ENCODE measurements at places on chromosomes 6 and 20. TPM values are rescaled to one million over a fixed set of nuclear protein-coding genes. Genes with fewer than 3 reads are reported as not detected.

DNA sequence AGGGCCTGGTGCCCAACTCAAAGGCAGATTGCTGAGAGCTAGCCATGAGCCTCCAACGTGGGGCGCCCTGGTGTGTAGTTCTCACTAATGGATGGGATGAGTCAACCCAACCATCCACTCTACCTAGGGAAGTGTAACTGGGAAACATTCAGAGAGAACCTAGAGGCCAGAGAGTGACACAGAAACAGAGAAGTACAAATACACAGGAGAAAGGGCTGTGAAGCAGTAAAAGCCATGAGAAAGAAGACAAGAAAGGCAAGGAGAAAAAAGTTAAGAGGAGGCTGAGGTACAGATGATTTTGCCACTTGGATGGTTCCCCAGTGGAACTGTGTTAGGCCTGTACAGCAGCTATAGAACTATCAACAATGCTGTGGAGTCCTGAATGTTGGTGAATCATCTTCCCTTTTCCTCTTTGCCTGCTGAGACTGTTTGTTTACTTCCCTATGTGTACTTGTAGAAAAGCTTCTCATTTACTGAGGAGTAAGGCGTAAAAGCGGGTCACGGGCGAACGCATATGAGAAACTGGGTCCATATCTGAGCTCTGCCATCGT lies 39.0 kb downstream of the MAN1A1 start:
- no peak for DNase-seq
- H3K4me1 ChIP-seq: peaks cover 82% of the 10 kb centered on the region
- no peaks in the 10 kb centered on the region for H3K27me3 ChIP-seq
- H3K27ac ChIP-seq: peak overlapping the region; percentile 4
- no peak overlapping the region for H3K4me3 ChIP-seq
- peaks cover 65% of the 10 kb centered on the region for H3K36me3 ChIP-seq

DNA sequence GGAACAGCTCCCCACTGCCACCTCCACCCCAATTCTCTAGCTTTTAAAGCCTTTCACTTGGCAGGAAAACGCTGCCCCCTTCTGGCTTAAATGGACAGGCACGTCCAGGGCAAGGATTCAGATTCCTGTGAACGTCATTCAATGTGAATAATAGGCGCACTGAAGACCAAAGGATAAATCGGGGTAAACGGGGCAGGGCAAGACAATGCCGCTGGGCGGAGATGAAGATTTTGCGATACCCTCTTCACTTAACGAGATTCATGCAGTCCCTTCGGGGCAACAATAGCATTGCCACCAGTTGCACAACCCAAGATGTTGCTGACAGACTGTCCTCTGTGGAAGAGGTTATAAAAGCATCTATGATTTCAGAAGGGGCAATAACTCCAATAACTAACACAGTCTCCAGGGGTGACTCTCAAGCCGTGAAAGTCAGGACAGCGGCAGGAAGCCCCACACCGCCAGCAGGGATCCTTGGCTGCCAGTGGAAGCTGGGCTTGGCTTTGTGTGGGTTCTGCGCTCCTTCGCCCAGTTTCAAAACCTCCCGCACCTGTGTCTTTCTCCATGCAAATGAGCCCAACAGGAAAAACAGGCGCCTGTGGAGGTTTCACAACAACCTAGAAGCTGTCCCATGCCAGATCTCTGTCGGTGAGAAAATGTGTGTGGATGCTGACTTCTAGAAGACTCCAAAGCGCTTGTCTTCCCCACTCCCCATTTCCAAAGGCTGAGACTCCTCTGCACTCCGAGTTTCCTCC lies 291.8 kb downstream of the BMP7 start:
- no peak overlapping the region for H3K4me3 ChIP-seq
- peak; percentile 48 for DNase-seq
- no peak overlapping the region for H3K27ac ChIP-seq
- no peaks in the 10 kb centered on the region for H3K4me1 ChIP-seq
- H3K27me3 ChIP-seq: peaks cover 42% of the 10 kb centered on the region

DNA sequence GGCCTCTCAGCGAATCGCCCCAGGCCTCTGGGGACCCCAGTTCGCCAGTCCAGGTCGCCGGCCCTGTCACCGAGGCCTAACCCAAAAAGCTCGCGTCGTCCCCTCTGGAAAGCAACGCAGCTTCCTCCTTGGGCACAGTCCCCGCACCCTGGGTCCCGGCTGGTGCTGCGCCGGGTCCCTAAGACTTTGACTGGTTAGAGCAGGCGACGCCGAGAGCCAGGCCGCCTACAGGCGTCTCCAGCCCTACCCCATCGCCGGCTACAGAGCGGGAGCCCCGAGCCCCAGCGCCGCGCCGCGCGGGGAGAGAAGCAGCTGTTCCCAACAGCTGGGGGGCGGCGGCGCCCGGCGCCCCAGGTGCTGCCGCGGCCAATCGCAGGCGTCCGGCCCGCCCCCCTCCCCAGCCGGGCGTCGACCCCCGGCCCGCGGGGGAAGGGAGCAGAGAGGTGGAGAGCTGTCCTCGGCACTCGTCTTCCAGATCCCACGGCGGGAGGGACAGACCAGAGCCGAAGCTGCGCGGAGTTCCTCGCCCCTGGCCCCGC lies 540 bp upstream of the RBM24 start:
- DNase-seq: no peak
- H3K27me3 ChIP-seq: no peaks in the 10 kb centered on the region
- peaks cover 20% of the 10 kb centered on the region for H3K4me1 ChIP-seq
- H3K36me3 ChIP-seq: no peaks in the 10 kb centered on the region
- peak overlapping the region; percentile 94 for H3K4me3 ChIP-seq

DNA sequence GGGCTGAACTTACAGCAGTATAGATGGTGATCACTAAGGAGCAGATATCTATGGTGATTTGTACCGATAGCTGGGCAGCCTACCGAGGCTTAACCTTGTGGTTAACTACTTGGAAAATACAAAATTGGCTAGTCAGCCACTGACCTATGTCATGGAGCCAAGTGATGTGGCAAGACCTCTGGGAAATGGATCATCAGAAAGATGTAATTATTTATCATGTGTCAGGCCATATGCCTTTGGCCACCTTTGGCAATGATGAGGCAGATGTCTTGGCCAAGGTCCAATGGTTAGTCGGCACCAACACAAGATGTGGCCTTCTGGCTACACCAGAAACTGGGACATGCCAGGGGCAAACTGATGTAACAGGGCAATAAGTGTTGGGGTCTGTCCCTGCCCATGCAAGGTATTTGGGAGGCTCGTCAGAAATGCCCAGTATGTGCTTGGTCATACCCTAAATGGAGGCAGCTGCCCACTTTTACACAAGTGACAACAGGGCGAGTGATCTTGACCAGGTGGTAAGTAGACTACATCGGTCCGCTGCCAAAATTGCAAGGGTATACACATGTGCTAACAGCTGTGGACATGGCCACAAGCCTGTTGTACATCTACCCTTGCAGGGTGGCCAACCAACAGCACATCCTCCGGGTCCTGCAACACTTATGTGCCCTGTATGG lies 30.1 kb downstream of the HDDC2 start:
- H3K36me3 ChIP-seq: peaks cover 30% of the 10 kb centered on the region
- H3K27me3 ChIP-seq: no peaks in the 10 kb centered on the region
- no peaks in the 10 kb centered on the region for H3K4me1 ChIP-seq
- H3K27ac ChIP-seq: no peak overlapping the region

- H3K27ac ChIP-seq: no peak overlapping the region
- no peak overlapping the region for H3K4me3 ChIP-seq
- H3K27me3 ChIP-seq: no peaks in the 10 kb centered on the region
- H3K4me1 ChIP-seq: peaks cover 44% of the 10 kb centered on the region
- H3K36me3 ChIP-seq: peaks cover 67% of the 10 kb centered on the region
Measured at GRCh38 chr20:53576586-53577318, 16.9 kb downstream of the ZNF217 start.

DNA sequence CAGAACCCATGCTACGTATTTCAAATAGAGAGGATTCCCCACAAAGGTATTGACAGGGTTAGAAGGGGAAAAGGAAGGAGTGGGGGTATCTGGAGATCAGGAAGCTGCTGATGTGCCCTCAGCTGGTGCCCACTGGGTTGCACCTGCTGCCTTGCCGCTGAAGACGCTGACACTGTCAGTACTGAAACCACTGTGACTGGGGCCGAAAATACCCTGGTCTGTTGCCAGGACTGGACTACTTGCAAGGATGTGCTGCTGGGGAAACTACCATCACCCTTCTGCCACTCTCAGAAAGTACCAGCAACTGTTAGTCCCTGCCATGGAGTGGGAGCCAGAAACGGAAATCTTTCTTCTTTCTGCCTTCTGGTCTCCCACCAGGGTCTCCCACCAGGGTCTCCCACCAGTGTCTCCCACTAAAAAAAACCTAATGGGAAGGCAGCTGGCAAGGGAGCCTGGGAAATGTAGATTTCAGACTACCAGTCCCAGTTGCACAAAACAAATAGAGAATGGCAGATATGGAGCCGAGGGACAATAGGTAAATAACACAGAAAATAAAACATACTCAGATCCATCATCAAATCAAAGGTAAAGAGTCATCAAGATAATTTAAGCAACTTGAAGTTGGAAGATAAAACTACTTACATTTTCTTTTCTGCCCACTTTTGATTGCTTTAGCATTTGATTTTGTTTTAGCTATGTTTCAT lies 204.8 kb downstream of the TPBG start:
- H3K27me3 ChIP-seq: 0 out of 3 replicates have a peak, but pooled peaks cover 4% of the 10 kb centered on the region
- no peaks in the 10 kb centered on the region for H3K4me1 ChIP-seq
- H3K4me3 ChIP-seq: no peak overlapping the region
- DNase-seq: no peak

DNA sequence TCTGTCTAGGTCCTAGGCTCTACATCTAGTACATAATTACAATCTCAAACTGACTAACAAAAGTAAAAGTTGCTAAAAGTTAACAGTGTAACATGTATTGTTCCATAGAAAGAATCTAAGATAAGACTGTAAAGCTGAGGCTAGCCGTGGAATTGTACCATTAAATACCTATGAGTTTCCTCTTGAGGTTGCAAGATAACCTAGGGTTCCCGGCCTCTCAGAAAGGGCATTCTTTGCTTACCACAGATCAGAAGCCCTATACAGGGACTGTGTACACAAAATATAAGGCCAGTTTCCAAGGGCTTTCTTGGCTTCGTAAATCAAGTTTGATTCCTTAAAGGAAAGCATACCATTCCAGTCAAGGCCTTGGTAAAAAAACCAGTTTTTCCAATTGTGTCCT lies 11.5 kb upstream of the SLC52A3 start:
- H3K4me1 ChIP-seq: no peaks in the 10 kb centered on the region
- H3K4me3 ChIP-seq: no peak overlapping the region

DNA sequence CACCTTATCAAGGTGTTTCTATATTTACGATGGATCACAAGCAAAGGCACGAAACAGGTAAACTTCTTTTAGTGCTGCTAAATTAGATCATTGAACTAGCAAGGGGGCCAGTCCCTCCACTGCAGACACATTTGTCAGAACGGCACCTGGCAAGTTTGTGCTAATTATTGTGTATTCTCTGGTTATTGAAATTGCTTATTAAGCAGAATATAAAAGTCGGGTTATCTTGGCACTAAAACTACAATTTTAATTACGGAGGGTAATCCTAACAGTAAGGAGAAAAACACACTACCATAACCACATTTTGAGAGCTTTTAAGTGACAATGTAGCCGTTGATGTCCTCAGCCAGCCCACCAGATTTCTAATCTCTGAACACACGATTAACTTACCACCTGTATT lies 118.9 kb upstream of the BTN3A2 start:
- H3K4me3 ChIP-seq: no peak overlapping the region
- no peak for DNase-seq
- no peaks in the 10 kb centered on the region for H3K36me3 ChIP-seq
- H3K27ac ChIP-seq: no peak overlapping the region
- no peaks in the 10 kb centered on the region for H3K27me3 ChIP-seq

DNA sequence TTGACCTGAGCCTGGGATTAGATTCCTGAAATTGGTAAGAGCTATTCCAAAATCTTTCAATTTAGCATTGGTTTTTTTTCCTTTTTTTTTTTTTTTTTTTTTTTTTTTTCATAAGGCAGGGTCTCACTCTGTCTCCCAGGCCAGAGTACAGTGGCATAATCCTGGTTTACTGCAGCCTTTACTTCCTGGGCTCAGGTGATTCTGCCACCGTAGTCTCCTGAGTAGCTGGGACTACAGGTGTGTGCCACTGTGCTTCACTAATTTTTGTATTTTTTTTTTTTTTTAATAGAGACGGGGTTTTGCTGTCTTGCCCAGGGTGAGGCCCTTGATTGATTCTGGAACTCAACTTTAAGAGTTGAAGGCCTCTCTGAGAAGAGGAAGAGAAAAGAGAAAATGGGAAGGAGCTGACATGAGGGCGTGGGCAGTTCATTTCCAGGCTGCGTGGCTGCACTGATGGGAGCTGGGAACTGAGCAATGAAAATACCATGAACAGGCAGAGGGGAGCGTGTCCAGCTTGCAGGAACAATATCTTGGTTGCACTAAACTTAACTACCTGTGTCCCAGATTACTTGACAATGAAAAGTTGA lies 24.6 kb downstream of the KDM1B start:
- no peak overlapping the region for H3K27ac ChIP-seq
- no peaks in the 10 kb centered on the region for H3K4me1 ChIP-seq
- DNase-seq: no peak
- no peaks in the 10 kb centered on the region for H3K36me3 ChIP-seq
- H3K4me3 ChIP-seq: no peak overlapping the region

DNA sequence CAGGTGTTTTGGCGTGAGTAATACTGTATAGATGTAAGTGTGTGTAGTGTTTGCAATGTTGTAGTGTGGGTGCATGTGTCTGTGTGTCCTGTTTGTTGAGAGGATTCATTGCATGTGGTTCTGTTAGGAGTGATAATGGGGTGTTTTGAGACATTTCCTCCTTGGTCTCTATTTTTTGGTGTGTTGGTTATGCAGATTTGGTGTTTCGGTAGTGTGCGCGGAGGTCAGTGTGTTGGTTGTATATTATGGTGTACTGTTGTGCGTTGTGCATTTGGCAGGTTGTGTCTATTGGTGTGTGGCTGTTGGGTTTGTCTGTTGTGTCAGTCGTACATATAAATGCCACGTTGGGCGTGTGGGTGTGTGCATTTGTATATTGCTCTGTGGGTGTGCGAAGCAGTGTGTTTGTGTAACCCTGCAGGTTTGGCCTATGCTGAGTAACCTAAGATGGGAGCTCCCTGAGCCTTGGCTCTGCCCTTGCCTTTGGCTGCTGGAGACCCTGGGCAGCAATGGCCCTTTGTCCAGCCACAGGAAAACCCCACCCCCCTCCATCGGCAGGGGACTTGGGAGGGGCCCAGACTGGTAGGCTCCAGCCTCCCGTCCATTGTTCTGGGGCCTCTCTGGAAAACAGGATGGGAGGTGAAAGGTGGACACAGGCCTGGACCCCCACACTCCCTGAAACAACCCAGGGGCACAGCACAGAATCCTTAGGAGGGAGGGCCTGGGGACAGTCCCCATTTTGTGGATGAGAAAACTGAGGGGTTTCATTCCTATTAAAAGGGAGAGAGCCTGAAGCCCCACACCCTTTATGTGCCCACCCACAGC lies 10.3 kb upstream of the ID1 start:
- H3K36me3 ChIP-seq: no peaks in the 10 kb centered on the region
- H3K27me3 ChIP-seq: no peaks in the 10 kb centered on the region
- peaks cover 67% of the 10 kb centered on the region for H3K4me1 ChIP-seq
- peak overlapping the region; percentile 48 for H3K4me3 ChIP-seq
- peak; percentile 97 for DNase-seq
- H3K27ac ChIP-seq: peak overlapping the region; percentile 90

GRCh38 chr6:159959165-159959975 lies 9.5 kb upstream of the IGF2R start:
- H3K36me3 ChIP-seq: no peaks in the 10 kb centered on the region
- H3K4me3 ChIP-seq: no peak overlapping the region
- H3K4me1 ChIP-seq: peaks cover 8% of the 10 kb centered on the region
- H3K27ac ChIP-seq: no peak overlapping the region

- H3K36me3 ChIP-seq: peaks cover 21% of the 10 kb centered on the region
- DNase-seq: no peak
- no peak overlapping the region for H3K4me3 ChIP-seq
- no peaks in the 10 kb centered on the region for H3K4me1 ChIP-seq
- H3K27ac ChIP-seq: no peak overlapping the region
Measured at GRCh38 chr6:70538376-70538775, 28.4 kb upstream of the SDHAF4 start.

CNPY3 gene
- 31.4 TPM for total RNA-seq

RIPPLY2 gene
- total RNA-seq: not detected

PRDM1 gene
- not detected for total RNA-seq

PPP2R5D gene
- total RNA-seq: 60.4 TPM
